Ovary (tissue), 10 donors: ENCODE measurements at places on chromosomes 4 and X.
A peak's percentile ranks its signal among the peaks of the same experiment; 100 is the strongest.

DNA sequence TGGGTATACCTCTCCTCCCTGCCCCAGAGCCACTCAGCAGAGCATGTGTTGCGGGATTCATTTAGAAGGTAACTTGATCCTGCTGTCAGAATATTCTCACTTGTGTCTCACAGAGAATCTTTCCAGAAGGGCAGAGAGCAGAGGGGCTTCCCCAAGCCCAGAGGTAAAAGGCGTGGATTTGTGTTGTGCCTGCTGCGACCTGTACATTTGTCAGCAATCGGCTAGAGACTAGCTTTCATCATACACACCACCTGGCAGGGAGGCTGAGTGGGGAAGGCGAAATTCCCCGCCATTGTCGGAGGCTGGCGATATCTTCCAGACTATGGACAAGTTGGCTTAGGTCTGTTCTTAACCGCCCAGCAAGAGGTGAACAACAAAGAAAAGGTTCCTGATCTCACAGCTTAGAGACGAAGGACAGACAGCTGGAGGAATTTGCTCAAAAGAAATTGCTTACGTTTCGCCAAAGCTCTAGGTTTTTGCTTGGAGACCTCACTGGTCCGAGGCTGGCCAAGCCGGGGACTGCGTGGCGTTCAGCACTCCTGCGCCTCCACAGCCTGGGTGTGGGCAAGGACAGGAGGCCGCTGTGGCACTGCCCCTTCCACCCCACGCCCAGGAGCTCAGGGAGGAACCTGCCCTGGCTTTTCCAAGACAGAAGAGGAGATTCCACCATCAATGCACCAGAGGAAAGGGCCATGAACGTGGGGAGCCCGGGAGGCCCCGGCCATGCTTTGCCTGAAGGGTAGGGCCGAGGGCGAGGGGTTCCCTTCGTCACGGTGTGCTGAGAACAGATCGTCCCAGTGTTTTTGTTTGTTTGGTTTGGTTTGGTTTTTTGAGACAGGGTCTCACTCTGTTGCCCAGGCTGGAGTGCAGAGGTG is 69.4 kb downstream of the DCTD start:
- no peak for DNase-seq

DNA sequence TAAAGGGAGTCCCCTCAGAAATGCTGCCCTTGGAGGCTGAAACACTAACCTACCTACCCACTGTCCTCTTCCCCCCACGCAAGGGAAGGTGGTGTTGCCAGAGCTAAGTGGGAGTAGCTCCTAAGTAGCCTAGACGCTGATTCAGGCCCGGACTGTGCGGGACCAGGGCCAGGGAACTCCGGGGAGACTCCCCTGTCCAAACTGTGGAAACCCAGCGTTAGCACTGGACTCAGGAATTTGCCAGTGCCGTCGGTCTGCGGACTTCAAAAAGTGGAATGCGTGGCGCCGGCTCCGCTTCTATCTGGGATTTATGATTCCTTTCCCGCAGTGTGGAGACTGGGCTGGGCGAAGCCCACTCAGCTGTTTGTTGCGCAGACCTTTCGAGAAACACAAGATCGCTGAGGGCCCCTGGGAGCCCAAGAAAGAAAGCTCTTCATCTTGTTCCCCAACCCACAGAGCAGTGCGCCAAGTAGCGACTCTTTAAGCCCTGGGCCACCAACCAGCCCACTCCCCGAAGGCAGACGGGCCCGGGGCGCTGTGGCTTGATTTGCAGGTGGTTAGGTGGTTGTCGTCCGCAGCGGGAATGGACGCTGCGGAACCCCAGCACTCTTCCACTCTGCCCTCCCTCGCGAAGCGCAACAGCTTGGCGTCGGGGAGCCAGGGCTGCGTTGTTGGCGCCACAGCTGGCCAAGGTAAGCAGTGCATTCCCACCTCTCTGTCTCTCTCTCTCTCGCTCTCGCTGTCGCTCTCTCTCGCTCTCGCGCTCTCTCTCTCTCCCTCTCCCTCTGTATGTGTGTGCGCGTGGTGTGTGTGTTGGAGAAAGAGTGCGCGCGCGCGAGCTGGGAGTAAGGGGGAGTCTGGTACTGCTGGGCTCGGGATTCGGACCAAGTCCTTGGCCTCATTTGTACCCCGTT is 2.0 kb downstream of the TMEM255A start:
- peak; percentile 83 for DNase-seq

GRCh38 chr4:119755599-119755998 is 127.0 kb upstream of the PDE5A start:
- DNase-seq: no peak

GRCh38 chr4:97153042-97153441 is 990.2 kb downstream of the STPG2 start:
- DNase-seq: no peak

- no peak for DNase-seq
These were observed 65.9 kb downstream of the MAD2L1 start for GRCh38 chr4:120000591-120001296.
